ENCODE measurements at places on chromosomes 2 and 18. TPM values are rescaled to one million over a fixed set of nuclear protein-coding genes. Genes with fewer than 3 reads are reported as not detected.

DNA sequence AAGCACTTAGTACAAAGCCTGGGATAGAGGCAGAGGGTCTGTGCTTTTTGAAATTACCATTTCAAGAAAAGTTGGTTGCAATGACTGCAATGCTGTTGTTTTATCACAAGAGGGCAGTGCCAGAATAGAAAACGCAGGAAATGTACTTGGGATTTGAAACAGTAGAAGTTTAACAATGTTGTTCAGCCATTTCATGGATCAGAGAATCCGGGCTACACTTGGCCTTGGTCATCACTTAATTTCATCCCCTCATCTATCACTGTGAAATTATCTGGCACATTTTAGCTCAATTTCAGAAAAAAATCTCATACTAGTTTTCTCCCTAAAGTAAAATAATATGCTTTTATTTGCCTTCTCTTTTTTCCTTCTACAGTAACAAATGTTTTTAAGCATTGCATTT lies 70.8 kb downstream of the RAPGEF4 start:
- no peak for DNase-seq
- peak overlapping the region; percentile 18 for H3K27ac ChIP-seq

DNA sequence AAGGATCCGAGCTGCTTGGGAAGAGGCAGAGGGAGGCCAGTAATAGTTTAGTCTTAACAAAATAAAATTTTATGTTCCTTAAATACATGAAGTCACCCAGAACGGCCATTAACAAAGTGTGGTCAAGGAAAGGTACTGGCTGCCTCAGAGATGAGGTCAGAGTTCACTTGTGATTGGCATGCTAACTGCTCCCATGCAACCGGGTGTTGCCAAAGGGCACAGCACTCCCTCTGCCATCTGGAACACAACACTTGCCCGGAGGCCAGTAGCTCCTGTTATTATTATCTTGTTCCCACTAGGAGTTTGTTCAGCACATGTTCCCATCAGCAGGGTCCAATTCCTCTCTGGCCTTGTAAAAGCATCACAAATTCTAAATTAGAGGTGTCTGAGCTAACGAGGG lies 207.0 kb downstream of the CYP26B1 start:
- H3K4me1 ChIP-seq = peaks cover 22% of the 10 kb centered on the region
- H3K27me3 ChIP-seq = no peaks in the 10 kb centered on the region
- H3K36me3 ChIP-seq = no peaks in the 10 kb centered on the region
- no peak overlapping the region for H3K27ac ChIP-seq
- no peak overlapping the region for H3K4me3 ChIP-seq

EFR3B gene
- total RNA-seq = 15.4 TPM

DNA sequence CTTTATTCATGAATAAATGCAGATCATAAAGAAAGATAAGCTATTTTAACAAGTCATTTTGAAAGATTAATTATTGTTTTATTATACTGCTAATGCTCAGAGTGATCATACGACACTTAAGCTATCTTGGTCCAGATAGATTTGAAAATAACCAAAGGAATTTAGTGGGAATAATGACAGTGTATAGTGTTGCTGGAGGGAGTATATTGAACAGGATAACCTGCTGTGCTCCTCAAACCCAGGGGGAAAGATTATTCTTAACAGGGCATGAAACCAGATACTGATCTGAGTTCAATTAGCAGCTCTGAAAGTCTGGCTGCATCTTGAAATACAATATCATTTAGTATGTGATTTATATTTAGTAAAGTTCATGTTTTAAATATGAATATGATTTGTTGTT lies 216.3 kb upstream of the ITGA4 start:
- DNase-seq = no peak
- no peaks in the 10 kb centered on the region for H3K36me3 ChIP-seq
- no peak overlapping the region for H3K27ac ChIP-seq
- H3K27me3 ChIP-seq = no peaks in the 10 kb centered on the region
- H3K4me1 ChIP-seq = peaks cover 14% of the 10 kb centered on the region

- no peaks in the 10 kb centered on the region for H3K36me3 ChIP-seq
- no peaks in the 10 kb centered on the region for H3K27me3 ChIP-seq
- H3K27ac ChIP-seq = no peak overlapping the region
These were observed 1034.9 kb upstream of the FANCL start for GRCh38 chr2:59276033-59276432.

SLC30A3 gene
- 3.1 TPM for total RNA-seq

DNA sequence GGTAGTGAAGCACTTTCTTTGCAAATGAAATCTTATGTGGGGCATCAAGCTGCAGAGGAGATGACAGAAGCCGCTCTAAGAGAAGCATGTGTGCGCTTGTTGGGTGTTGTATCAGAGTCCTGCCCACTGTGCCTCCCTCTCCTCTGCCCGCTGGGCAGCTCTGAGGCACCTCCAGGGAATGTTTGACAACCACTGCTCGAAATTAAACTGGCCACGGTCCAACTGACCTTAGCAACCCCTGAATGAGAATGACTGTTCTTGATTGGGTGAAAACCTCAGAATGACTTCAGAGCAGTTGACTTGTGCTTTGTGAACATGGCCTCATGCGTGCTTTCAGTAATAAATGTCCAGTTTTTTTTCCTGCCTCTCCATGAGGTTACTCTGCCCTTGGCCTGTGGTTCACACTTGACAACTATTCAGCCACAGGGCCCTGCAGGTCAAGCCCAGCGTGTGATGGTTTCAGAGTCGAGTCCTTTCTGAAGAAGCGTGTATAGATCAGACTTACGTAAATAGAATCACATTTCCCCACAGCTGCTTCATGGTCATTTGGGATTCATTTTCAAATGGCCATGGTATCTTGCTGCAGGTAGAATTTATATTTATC lies 94.9 kb downstream of the SLC4A3 start:
- DNase-seq = no peak
- H3K27me3 ChIP-seq = peaks cover 8% of the 10 kb centered on the region
- no peaks in the 10 kb centered on the region for H3K36me3 ChIP-seq
- H3K4me3 ChIP-seq = no peak overlapping the region

- H3K36me3 ChIP-seq = no peaks in the 10 kb centered on the region
- peaks cover 22% of the 10 kb centered on the region for H3K27me3 ChIP-seq
- no peak overlapping the region for H3K4me3 ChIP-seq
- no peak for DNase-seq
- no peak overlapping the region for H3K27ac ChIP-seq
These were observed 465.6 kb upstream of the POU3F3 start for GRCh38 chr2:104388296-104388695.

SULT1C2 gene
- total RNA-seq = 0.05 TPM

SLC11A1 gene
- total RNA-seq = 0.76 TPM

DNA sequence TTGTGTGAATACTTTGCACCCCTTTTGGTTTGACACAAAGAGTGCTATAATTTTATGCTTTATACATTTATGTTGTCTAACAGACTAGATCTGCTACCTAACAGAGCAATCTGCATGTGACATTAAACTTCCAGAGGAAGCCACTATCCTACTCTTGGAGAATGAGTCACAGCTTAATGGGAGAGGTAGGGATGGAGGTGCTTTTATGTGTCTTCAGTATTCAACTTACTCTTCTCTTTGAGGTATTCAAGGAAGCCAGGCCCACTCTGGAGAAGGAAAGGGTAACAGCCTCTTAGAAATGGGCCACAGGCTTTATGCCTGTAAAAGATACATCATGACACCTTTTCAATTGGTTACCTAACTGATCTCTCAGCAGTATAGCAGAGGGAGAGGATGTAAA lies 85.8 kb upstream of the NEUROD1 start:
- H3K4me1 ChIP-seq = peaks cover 5% of the 10 kb centered on the region
- no peaks in the 10 kb centered on the region for H3K36me3 ChIP-seq
- H3K27me3 ChIP-seq = peaks cover 21% of the 10 kb centered on the region

DNA sequence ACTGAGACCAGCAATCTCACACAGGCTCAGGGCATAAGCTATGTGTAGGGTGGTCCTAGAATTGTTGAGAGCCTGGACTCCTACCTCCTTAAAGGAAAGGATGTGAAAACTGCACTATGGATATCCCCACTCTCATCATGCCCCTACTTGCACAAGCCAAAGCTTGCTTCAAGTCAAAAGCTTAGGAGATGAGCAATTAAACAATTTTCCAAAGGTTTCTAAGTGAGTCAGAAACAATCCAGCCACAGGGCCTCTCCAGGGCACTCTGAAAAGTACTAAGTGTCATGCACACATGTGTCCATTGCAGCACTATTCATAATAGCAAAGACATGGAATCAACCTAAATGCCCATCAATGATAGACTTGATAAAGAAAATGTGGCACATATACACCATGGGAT lies 215.4 kb downstream of the AFF3 start:
- peaks cover 56% of the 10 kb centered on the region for H3K27me3 ChIP-seq
- H3K4me1 ChIP-seq = no peaks in the 10 kb centered on the region
- H3K4me3 ChIP-seq = no peak overlapping the region
